ENCODE measurements at places on chromosomes 5 and 9.

GRCh38 chr5:135387629-135387960 is 11.4 kb downstream of the MACROH2A1 start:
- no peak for DNase-seq

DNA sequence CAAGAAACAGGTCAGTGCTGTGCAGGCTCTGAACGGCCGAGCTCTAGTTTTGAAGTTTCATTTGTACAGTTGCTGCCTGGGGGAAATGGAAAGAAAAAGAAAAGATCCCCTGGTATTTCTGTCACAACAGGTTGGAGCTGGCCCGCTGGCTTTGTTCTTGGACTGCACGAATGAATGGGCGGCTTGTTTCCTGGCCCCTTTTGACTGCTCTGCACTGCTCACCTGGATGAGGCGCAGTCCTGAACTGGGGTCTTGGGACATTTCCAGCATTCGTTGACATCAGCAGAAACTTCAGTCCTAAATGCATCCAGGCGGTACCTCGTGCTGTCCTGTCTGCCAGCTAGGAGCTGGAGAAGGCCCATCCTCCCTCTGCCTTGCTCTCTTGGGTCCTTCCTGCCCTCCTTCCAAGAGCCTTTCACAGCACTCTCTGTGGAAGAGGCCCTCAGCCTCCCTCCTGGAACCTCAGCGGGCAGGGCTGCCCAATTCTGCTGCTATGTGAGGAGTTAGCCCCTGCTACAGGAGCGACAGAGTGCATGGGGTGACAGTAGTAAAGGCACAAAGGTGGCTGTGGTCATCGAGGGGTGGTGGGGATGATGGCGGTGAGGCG is 189.2 kb downstream of the FSTL4 start:
- DNase-seq, result no peak

DNA sequence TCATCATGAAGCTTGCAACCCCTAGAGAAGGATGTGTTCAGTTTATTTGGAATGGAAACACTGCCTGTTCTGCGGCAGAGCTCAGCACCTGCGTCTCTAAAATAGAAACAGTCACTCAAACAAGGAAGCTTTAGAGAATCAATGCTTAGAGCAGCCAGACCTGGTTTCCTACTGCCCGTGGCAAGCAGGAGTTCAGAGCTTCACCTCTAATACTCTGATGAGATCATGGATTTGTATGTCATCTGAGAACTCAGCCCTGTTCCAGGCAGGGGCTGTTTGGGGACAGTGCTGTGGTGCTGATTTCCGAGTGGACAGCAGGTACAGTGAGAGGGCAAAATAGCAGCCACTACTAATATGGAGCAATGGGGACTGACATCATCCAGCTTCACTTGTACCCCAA is 236.0 kb upstream of the IRX1 start:
- DNase-seq, result no peak

GRCh38 chr9:114387680-114388356 is at the start of gene AKNA:
Gene AKNA, minus strand, starts transcription at chr9:114387982. Its CDS starts 6,649 bp downstream, at chr9:114381333.
- DNase-seq, result peak; percentile 91

- DNase-seq, result no peak
These were observed 5.8 kb upstream of the SPATA31C2 start for GRCh38 chr9:88143957-88144625.

DNA sequence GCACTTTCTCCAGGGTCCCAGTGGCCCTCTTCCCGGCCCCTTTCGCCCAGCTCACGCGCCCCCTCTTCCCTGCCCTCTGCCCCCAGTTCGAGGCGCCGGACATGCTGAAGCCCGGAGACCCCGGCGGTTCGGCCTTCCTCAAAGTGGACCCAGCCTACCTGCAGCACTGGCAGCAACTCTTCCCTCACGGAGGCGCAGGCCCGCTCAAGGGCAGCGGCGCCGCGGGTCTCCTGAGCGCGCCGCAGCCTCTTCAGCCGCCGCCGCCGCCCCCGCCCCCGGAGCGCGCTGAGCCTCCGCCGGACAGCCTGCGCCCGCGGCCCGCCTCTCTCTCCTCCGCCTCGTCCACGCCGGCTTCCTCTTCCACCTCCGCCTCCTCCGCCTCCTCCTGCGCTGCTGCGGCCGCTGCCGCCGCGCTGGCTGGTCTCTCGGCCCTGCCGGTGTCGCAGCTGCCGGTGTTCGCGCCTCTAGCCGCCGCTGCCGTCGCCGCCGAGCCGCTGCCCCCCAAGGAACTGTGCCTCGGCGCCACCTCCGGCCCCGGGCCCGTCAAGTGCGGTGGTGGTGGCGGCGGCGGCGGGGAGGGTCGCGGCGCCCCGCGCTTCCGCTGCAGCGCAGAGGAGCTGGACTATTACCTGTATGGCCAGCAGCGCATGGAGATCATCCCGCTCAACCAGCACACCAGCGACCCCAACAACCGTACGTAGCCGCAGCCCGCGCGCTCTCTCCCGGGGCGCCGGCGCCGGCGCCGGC is 1.0 kb downstream of the PRDM6 start:
- no peak for DNase-seq

DNA sequence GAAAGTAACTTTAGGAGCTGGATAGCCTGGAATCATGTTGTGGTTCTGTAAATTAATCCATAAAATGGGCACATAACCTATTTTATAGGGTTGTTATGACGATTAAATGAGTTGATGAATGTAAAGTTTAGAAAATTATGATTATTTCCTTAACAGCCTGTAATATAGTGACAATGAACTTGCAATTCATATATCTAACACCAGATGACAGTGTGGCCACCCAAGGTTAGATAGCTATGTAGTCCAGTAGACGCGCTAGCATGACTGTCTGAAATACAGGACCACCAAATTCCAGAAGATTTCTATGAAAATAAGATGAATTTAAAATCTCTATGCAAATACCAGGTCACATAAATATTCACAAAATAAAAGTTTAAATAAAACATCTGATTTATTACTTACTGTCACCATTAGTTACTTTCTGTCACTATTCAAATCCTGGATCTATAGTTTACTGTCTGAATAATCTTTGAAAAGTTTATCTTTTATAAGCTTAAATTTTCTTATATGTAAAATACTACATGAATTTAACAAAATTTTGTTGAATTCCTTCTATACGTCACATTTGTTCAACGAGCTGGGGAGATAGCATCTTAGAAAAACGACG is 26.1 kb upstream of the MACIR start:
- DNase-seq, result peak; percentile 14

DNA sequence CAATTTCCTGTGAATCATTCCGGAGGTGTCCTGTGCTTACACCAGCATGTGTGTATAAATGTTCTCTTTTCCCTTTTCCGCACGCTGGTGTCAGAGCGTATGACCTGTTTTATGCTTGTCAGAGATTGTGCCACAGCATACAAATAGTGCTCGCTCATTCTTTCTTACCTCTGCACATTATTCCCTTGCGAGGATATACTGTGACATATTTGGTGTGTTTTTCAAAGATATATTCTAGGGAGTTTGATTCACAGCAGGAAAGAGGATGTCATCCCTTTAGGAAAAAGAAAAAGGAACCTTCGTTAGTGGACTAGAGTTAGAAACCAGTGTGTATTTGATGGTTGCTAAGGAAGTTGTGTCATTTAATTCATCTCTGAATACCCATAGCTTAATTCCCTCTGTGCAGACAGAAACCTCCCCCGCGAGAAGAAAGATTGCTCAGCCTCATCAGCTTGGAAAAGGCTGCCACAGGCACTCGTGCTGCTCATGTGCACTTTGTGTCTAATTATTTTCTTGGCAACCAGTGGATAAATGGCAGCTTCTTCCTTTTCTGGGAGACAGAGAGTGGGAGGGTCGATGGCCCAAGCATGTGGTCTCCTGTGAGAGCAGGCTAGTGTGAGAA is 14.7 kb upstream of the CCIN start:
- DNase-seq, result no peak

DNA sequence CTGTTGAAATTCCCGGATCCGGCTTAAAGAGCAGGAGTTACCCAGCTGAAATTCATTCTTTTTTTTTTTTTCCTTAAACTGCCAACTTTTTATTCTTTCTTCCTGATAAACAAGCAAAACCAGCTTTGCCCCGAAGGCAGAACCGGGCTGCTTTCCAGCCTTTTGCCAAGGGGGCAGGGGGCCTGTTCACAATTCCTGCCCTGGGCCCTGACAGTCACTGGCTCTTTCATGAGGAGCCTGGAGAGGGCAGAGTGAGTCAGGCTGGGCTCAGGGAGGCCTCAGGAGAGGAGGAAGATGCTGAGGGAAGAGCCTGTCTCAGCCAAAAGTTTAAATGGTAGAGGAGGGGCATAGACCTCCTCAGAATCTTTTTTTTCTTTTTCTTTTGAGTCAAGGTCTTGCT is 4.8 kb downstream of the GLIPR2 start:
- no peak for DNase-seq

DNA sequence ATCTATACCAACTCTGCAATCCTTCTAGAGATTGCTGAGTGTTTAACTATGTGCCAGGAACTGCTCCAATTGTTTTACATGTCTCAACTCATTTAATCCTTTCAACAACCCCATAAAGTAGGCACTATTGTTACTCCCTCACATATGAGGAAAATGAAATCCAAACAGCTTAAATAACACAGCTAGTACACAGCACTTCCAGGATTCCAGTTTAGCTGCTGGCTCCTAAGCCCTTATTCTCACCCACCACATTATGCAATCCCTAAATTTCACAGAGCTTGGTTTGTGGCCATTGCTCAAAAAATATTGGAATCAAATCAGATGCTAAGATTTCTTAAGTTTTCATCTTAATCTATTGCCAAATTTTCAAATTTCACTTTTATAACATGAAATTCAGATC is 84.9 kb downstream of the PRELID2 start:
- DNase-seq, result no peak

GRCh38 chr5:122163121-122164069 is 34.0 kb downstream of the ZNF474 start:
- no peak for DNase-seq

GRCh38 chr9:97632248-97632984 is 752 bp downstream of the TSTD2 start:
- no peak for DNase-seq

DNA sequence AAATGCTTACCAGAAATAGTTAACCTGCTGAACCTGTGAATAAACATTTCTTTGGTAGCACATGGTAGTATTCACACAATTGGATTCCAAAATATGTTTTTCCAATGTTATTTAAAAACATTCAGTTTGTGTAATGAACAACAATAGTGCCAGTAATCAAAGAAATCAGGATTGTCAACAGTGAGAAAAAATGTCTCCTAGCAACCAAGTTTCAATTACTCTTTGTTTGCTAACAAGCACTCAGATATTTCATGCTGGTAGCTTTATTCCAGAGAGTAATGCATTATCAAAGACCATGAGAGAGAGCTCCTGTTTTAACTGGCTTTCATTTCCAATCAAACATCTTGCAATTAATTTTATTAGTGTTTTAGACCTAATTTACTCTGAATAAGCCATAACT is 768.1 kb upstream of the GRAMD2B start:
- DNase-seq, result no peak

DNA sequence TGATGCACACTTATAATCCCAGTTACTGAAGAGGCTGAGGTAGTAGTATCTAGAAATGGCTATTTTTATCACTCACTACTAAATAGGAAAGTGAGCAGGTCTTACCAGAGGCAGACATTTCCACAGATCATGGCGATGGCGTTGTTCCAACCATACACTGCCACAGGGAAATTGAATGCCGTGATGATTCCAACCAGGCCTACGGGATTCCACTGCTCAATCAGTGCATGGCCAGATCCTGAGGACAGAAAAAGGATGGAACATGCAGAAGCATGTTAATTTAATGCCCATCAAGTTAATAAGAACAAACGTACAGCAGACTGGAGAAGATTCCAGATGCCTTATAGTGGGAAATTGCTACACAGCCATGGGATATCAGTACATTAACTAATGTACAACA is 18.0 kb downstream of the ALDH7A1 start:
- no peak for DNase-seq

DNA sequence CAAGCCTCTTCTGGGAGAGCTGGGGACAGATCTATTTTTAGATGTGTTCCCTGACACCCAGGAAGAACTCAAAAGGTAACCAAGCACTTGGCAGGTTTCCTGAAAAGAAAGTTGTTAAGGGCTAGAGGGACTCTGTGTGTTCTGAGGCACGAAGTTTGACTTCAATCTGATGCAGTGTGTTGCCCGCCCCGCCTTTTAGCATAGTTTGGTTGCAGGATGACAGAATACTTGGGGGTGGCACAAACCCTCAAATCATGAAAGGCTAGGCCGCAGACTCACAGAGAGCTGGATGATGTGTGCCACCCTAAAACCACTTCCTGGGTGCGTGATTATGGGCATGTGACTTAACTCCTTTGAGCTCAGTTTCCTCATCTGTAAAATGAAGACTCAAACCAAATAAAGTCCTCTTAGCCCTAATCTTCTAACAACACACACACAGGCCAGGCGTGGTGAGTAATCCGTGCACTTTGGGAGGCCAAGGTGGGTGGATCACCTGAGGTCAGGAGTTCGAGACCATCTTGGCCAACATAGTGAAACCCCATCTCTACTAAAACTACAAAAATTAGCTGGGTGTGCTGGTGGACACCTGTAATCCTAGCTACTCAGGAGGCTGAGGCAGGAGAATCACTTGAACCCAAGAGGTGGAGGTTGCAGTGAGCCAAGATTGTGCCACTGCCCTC is 12.8 kb upstream of the NDFIP1 start:
- DNase-seq, result peak; percentile 85

- DNase-seq, result no peak
These were observed 146.4 kb upstream of the FGF10 start for GRCh38 chr5:44535621-44536020.

DNA sequence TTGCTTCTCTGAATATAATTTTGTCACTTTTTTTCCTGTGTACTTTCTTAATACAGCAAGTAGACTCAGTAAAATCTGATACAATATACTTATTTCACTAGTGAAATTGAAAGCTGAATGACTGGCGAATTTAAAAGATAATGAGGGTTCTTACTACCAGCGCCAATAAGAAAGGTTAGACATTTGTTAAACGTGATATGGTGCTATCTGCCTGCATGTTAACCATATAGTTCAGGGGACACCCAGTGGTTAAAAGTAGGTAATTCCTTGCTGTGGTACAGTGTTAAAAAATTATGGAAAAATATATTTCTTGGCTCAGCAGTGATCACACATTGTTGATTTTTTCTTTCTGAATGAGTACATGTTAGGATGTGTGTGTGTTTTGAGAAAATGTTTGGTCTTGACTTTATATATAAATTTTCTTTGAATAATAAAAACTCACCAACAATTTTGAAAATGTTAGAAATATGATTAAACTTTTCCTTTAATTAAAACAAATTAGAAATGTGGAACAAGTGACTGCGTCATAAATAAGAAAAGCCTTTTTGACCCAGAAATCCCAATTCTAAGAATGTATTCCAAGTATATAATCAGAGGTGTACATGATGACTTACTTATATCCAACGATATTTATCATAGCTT is 25.8 kb downstream of the CAST start:
- no peak for DNase-seq

- DNase-seq, result no peak
These were observed 298.4 kb upstream of the GRAMD2B start for GRCh38 chr5:126124706-126125345.

- DNase-seq, result no peak
These were observed 2.4 kb downstream of the PIP5KL1 start for GRCh38 chr9:127927988-127928675.

Measured in CD8-positive, alpha-beta memory T cell (primary cell).